ENCODE measurements at places on chromosomes 16 and 17.

GRCh38 chr16:14569213-14569612 is 60.8 kb downstream of the PARN start:
- no peak for DNase-seq

DNA sequence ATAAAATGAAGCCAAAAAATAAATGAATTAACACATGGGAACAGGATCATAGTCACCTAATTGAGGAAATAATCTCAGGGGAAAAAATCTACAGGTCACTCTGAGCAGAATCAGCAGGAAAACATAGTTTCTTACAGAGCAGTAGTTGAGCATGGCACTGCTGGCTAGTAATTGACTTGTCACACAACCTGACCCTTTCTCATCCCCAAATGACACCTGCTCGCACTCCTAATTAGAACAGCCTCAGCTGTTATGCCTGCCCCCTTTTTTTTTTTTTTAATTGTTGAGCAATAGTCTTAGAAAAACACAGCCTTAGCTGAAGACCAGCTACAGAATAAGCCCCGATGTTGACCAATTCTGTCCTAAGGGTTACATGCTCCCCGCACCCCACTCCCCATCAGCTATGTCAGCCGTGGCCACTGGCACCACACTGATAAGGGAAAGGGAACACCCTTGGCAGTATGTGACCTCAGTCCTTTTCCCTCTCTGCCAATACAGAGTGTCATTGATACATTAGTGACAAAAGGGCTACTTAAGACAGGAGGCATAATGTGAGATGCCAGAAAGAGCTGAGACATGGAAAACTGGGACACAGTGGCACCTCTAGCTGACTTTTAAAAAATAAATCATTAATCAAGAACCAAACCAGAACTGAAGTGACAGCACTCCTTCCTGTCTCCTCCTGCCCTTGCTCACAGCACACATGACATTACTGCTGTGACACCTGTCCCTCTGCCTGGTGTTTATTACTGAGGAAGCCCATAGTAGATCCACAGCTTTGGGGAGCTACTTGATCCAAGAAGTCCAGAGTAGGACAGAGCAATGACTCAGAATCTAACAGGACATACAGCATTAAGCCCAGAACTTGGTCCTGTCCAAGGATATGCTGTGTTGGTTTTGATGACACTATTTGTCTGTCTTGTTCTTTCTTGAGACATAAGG is 41.7 kb downstream of the WDR59 start:
- DNase-seq = no peak

GRCh38 chr16:70696952-70697593 is 11.2 kb upstream of the MTSS2 start:
- peak; percentile 88 for DNase-seq

DNA sequence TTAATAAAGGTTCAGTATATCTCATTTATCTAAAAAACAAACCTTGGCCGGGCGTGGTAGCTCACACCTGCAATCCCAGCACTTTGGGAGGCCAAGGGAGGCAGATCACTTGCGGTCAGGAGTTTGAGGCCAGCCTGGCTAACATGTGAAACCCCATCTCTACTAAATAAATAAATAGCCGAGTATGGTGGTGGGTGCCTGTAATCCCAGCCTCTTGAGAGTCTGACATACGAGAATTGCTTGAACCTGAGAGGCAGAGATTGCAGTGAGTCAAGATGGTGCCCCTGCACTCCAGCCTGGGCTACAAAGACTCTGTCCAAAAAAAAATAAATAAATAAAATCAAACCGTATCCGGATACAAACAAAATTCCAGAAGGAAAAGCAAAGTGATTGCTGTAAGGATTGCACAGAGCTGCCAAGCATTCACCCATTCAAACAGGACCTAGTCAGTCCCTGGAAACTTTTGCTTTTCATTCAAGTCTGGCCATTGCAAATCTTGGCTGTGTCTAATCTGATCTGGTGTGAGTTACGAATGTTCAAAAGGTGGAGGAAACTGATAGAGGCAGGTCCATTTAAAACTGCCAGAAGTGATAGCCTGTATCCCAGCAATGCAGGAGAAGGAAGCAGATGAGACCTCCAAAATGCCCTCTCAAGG is 102.5 kb upstream of the CLEC3A start:
- no peak for DNase-seq

DNA sequence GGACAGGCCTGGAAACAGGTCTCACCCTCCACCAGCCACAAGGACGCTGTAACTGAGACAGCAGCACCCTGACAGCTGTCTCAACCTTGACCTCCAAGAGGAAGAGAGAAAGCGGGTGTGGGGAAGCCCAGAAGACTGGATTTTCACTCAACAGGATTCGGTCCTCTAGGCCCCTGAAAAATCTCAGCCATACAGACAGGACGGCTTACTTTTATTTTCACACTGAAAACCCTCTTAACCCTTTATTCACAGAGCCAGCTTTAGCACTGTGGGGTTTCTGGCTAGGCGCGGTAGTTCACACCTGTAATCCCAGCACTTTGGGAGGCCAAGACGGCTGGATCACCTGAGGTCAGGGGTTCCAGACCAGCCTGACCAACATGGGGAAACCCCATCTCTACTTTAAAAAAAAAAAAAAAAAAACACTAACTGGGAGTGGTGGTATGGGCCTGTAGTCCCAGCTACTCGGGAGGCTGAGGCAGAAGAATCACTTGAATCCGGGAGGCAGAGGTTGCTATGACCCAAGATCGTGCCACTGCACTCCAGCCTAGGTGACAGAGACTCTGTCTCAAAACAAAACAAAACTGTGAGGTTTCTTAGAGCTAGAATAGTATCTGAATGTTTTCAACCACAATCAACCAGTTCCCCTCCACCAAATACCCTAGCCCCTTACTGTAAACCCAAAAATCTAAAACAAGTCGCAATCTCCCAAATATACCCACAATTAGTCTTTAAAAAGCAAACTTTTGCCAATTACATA is 5.3 kb downstream of the ANKRD11 start:
- DNase-seq = no peak

DNA sequence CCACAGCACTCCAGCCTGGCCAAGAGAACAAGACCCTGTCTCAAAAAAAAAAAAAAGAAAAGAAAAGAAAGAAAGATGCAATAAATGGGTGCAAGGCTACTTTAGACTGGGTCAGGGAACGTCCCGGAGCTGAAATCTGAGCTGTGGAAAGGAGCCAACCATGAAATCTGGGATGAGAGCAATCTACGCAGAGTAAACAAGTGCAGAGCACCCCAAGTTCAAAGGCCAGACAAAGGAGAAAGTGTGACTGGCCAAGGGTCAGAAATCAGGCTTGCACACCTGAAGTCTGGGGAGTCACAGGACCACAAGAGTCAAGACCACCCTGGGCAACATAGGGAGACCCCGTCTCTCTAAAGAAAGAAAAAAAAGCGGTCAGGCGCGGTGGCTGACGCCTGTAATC is 2.8 kb downstream of the SHMT1 start:
- no peak for DNase-seq

GRCh38 chr17:4788807-4789700 is at the start of gene GLTPD2:
Gene GLTPD2 (plus strand): TSS chr17:4788964. CDS start chr17:4789012, 48 bp downstream.
- no peak for DNase-seq

GRCh38 chr17:14094676-14095601 is 25.6 kb downstream of the COX10 start:
- DNase-seq = no peak

Measured in EL (cell line).